ENCODE measurements at places on chromosomes 2 and 18.

GRCh38 chr18:35247412-35248249 lies 6.8 kb downstream of the ZNF397 start:
- no peak for DNase-seq

- no peak for DNase-seq
Observed at GRCh38 chr2:37642907-37643729, 28.3 kb downstream of the CDC42EP3 start.

GRCh38 chr18:11830585-11830984 lies 20.6 kb upstream of the CHMP1B start:
- DNase-seq = no peak

- no peak for DNase-seq
Observed at GRCh38 chr2:96810783-96811192, 5.3 kb upstream of the CNNM3 start.

- DNase-seq = no peak
Observed at GRCh38 chr2:231100990-231101389, 23.9 kb downstream of the HTR2B start.

DNA sequence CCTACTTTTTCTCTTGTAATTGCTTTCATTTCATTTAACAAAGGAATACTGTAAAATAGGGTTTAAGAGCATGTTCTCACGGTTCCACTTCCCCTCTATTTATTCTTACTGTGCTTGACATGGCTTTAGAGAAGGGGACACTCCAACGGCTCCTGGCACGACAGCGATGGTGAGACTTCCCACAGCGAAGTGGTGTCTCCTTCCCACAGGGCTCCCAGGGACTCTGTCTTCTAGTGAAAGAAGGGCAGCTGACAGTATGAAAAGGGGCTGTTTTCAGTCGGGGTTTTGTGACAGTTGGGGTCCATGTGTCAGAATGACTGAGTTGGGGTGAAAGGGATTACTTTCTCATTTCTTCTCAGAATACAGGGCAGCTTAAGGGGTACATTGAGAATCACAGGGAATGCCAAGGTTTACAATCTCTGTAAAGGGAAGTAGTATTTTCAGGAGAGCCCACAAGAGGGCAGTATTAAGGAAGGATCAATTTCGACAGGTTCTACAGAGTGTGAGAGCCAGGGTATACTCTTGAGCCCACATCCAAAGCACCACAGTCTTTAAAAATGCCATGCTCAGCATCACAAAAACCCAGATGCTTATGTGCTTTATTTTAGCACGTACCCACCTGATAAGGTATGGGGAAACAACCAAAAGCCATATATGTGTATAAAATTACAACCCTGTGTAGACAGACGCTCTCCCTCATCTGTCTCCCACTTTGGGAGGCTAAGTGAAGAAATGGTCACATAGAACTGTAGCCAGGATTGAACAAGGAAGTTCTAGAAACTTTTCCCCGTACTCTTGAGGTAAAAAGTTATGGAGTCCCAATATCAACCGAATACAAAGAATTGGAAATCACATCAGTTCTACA lies 31.3 kb upstream of the RAPGEF4 start:
- no peak for DNase-seq

DNA sequence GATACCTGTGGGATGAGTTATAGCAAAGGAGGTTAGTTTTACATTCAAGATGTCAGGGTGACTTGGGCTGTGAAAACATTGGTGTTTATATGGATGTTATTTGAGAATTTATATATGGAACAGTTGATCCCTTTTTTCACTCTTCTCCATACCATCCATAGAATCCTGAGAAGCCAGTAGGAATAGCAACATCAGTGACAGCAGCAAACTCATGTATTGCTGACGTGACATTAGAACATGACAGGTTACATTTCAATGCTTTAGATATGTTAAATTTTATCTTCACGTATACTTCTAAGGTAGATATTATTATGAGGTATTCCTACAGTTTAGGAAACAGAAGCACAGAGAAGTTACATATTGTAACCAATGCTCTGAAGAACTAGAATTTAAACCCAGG lies 745.2 kb upstream of the GCFC2 start:
- no peak for DNase-seq

DNA sequence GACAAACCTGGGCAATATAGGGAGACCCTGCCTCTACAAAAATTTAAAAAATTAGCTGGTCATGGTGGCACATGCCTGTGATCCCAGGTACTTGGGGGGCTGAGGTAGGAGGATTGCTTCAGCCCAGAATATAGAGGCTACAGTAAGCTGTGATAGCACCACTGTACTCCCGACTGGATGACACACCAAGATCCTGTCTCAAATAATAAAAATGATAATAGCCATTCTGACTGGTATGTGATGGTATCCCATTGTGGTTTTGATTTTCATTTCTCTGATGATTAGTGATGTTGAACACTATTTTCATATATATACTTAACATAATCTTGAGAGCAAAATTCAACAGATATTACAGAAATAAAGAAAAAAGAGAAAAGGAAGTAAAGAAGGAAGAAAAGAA lies 1491.0 kb upstream of the PIK3C3 start:
- DNase-seq = no peak

DNA sequence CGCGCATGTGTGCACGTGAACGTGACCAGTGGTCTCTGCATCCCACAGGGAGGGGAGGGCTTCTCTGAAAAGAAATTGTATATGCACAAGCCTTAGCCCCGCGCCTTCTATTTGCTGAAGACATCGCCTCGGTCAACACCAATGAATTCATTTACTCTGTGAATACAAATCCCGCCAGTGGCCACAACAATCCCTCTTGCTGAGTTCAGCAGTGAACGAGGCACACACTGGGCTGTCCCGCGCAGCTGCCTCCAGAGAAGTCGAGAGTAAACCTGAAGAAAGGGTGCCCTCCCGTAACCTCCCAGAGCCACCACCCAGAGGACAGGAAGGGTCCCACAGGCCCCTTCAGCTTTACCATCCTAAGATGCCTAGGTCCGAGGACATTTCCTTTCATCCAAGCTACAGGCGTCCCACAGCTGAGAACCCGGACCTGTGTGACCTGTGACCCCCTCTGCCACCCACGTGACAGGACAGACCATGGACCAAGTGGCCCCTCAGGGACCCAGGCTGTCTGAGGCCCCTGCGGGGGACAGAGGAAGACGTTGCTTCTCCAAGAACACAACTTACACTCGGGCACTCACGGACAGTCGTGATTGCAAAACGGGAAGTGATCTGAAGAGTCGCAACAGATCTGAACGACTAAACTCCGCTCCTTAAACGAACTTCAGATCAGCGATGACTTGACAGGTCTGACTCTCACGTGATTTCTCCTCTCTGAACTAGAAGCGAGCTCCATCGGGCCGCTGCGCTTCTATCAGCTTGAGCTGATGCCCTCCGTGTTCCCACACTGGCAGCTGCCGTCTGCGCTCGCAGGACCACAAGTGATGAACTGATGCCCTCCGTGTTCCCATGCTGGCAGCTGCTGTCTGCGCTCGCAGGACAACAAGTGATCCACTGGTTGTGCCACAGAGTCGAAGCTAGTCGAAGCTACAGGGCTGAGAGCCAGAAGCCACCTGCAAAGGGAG lies 92.7 kb downstream of the ZNF516 start:
- no peak for DNase-seq

DNA sequence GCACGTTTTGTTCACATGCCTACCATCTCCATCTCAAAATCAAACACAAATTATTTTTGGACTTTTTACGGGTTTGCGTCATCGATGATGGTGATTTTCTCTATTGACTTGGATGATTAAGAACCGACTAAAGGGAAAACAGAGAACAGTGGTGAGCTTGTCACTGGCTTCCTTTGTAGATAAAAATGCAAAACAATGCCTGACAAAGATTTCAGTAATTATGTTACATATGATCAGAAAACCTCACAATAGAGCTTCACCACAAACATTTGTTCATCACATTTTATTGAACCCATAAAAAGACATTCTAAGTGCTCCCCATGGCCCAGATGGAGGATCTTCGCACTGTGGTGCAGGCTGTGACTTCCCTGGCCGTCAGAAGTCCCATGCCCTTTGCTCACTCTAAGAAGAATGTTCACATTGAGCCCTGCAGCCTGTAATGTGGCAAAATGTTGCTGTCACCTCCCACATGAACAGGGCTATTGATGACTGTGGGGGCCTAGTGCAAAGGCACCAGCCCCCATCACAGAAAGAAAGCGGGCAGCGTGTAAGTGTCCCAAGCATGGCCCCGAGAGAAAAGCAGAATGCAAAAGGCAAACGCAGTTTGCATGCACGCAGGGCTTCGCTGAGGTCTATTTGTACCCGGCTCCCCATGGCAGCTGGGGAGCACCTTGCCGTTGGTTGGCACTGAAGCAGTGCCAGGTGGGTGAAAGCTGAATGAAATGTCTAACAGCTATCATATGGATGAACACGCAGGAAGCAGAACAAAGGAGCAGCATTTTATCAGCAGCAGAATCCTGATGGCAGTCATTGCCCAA lies 60.6 kb downstream of the BCL2 start:
- DNase-seq = peak; percentile 88

DNA sequence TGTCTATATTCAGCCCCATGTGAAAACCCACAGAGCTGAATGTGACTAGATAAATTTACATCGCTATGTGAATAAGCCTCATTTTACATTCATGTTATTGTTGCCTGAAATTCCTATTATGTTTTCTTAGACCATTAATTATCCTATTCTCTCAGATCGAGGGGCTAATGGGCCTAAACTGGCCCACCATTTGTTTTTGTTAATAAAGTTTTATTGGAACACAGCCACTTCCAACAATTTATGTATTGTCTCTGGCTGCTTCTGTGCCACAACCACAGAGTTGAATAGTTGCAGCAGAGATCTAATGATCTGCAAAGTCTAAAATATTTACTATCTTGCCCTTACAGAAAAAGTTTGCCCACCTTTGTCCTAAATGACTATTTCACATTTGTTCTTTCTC lies 61.0 kb downstream of the KLHL14 start:
- DNase-seq = no peak

DNA sequence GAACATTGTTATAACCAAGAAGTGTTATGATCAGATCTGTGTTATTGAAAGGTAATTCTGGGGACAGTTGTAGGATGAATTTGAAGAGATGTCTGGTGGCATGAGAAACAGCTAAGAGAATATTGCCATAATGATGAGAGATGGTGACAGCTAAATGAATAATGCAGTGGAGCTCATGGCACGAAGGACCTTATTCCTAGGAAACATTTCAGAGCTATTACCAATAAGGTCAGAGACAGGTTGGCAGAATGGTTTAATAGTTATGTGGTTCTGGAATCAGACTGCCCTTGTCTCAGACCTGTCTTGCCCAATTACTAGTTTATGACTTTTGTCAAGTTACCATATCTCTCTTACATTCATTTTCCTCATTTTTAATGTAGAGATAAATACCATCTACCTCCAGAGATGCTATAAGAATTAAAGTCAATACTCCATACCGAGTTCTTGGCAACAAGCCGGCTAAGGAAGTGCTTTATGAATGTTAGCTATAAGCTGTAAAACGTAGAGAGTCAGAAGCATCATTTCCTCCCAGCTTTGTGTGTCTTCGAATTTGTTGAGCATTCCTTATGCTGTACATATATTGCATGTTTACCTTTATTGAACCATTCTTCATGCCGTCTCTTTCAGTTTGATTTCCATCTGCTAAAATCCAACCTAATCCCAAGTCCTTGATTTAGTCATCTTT lies 73.6 kb upstream of the COL5A2 start:
- no peak for DNase-seq

DNA sequence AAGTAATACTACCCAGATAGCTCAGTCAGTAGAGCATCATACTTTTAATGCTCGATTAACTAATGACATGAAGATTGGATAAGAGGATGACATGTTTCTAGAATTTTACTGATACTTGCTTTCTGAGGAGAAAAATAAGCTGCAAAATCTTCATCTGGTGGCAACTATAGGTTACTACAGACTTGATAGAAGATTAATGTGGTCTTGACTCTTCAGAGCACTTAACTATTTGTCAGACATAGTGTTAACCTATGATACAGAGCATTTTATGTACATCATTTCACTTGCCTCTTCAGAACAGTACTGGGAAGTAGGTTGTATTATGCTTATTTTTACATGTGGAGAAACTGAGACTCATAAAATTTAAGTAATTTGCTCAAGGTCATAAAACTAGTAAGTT lies 83.9 kb downstream of the UBR3 start:
- no peak for DNase-seq

DNA sequence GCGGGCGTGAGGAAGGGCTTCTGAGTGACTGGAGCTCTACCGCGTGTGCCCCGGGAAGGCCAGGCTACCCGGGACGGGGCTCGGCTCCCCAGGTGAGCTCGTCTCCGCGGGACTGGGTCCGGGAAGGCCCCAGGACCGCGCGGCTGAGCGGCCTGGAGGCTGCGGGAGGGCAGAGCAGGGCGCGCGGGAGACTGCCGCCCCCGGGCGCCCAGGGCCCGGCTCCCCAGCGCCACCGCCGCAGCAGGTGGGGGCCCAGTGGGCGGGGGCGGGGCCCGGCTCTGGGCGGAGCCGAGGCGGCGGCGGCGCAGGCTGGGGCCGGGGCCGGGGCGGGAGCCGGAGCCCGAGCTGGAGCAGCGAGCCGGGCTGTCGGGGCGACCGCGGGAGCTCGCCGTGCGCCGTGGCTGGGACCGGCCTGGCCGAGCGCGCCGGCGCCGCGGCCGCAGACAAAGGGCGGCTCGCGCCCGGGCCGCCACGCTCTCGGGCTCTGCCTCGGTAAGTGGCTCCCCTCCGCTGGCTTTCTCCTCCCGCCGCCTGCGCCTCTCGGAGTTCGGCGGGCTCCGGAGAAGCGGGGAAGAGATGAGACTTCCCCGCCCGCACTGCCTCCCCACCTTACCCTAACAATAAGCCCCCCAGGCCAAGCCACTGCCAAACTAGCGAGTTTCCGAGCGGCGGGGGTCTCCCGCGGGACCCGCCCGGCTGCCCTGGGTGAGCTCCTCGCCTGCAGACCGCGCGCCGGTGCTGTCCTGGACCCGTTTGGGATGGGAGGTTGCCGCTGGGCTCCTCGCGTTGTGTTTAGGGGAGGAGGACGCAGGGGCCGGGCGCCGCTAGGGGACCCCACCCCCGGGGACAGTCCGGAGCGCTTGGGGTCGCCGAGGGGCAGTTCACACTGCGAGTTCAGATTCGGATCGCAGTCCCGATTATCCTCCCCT lies at the start of gene MAPK4:
TSS of gene MAPK4 (plus strand) at position 336 of the 929 bp plus-strand sequence. CDS start 103,872 bp downstream, outside the sequence.
- DNase-seq = peak; percentile 71

DNA sequence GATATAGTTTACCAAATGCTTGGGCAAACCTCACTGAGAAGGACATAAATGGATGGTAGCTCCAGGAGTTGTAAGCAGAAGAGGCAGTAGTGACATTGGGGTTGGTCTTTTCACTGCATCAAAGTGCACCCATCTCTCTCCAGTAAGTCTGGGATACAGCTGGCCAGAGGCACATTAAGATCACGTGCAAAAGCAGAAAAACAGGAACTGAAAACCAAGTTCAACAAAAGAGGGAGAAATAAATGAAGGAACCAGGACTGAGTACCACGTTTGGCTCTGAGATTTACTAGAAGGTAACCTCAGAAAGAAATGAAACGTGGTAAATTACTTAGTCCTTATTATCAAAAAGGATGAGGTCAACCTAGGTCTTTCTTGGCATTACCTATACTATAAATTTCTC lies 259.2 kb downstream of the OSR1 start:
- no peak for DNase-seq

- peak; percentile 38 for DNase-seq
Observed at GRCh38 chr2:108621087-108621559, 86.9 kb downstream of the LIMS1 start.

- no peak for DNase-seq
Observed at GRCh38 chr2:19929226-19929625, 27.4 kb upstream of the TTC32 start.

GRCh38 chr2:77086051-77086450 lies 436.1 kb downstream of the LRRTM4 start:
- no peak for DNase-seq
